Nephron progenitor cell (in vitro differentiated cells): ENCODE measurements at places on chromosomes 13 and 19.
A peak's percentile ranks its signal among the peaks of the same experiment; 100 is the strongest.

GRCh38 chr13:110770678-110771077 lies 57.2 kb downstream of the ING1 start:
- H3K27ac ChIP-seq = no peak overlapping the region
- peaks cover 25% of the 10 kb centered on the region for H3K27me3 ChIP-seq
- H3K4me3 ChIP-seq = no peak overlapping the region

GRCh38 chr19:34402074-34402600 lies 2.1 kb upstream of the PDCD2L start:
- H3K36me3 ChIP-seq = peaks cover 40% of the 10 kb centered on the region
- H3K4me1 ChIP-seq = peaks cover under 1% of the 10 kb centered on the region
- H3K27me3 ChIP-seq = no peaks in the 10 kb centered on the region
- DNase-seq = no peak

- no peak overlapping the region for H3K4me3 ChIP-seq
- H3K4me1 ChIP-seq = peaks cover 46% of the 10 kb centered on the region
- H3K27me3 ChIP-seq = peaks cover 3% of the 10 kb centered on the region
- no peak for DNase-seq
Observed at GRCh38 chr13:22495819-22496218, 685.0 kb upstream of the SGCG start.

- H3K27ac ChIP-seq = no peak overlapping the region
- H3K4me3 ChIP-seq = no peak overlapping the region
- peaks cover 19% of the 10 kb centered on the region for H3K4me1 ChIP-seq
- DNase-seq = no peak
- H3K27me3 ChIP-seq = peaks cover 9% of the 10 kb centered on the region
Observed at GRCh38 chr19:7067716-7068115, 1.8 kb upstream of the ZNF557 start.

- no peak for DNase-seq
- H3K27ac ChIP-seq = no peak overlapping the region
- peaks cover 4% of the 10 kb centered on the region for H3K27me3 ChIP-seq
- no peaks in the 10 kb centered on the region for H3K4me1 ChIP-seq
Observed at GRCh38 chr13:46296921-46297320, 85.2 kb downstream of the LRRC63 start.

GRCh38 chr19:2087621-2088100 lies 8.5 kb downstream of the MOB3A start:
- peaks cover 47% of the 10 kb centered on the region for H3K4me1 ChIP-seq
- no peak overlapping the region for H3K4me3 ChIP-seq
- H3K36me3 ChIP-seq = peaks cover 5% of the 10 kb centered on the region
- DNase-seq = no peak

GRCh38 chr19:43768273-43769050 lies 12.3 kb downstream of the KCNN4 start:
- H3K4me1 ChIP-seq = peaks cover 31% of the 10 kb centered on the region
- no peak overlapping the region for H3K4me3 ChIP-seq
- no peak for DNase-seq
- H3K36me3 ChIP-seq = no peaks in the 10 kb centered on the region

DNA sequence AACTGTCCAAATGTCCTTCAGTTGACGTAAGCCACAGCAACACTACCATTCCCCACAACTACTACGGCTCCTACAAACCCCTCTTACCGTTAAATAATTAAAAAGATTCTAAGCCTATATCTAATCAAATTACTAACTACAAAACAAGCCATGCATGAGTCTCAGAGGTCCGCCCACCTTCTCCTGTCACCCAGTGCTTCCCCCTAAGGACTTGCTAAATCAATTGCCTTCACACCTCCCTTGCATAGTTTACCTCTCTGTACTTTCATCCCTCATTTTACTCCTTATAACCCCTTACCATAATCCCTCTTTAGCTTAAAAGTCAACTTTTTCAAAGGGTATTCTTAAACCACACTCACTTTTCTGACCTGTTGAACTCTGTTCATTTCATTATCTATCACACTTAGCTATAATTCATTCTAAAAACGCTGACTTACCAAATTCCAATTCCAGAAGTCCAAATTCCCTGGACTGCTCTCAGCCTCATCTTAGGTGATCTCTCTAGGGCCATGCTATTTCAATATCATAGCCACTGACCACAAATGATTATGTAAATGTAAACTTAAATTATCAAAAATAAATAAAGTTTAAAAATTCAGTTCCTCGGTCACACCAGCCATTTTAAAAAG lies 187.8 kb downstream of the DIAPH3 start:
- peaks cover 5% of the 10 kb centered on the region for H3K4me1 ChIP-seq
- H3K27me3 ChIP-seq = no peaks in the 10 kb centered on the region
- H3K4me3 ChIP-seq = no peak overlapping the region
- H3K27ac ChIP-seq = no peak overlapping the region
- no peak for DNase-seq

DNA sequence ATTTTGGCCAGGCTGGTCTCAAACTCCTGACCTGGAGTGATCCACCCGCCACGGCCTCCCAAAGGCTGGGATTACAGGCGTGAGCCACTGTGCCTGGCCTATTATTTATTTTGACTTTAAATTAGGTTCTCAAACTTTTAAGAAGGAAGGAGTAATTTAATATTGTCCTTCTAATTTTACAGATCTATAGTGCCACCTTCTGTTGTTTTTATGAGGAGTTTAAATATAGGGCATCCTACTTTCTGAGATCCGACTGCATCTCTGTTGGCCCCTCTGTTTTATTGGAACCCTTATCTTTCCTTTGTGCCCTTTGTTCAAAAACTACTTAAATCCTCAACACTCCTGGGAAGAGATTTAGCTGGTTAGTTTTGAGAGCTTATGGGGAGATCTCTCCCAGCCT lies 25.4 kb upstream of the ZMYM5 start:
- peaks cover 6% of the 10 kb centered on the region for H3K4me1 ChIP-seq
- no peak overlapping the region for H3K27ac ChIP-seq
- no peak for DNase-seq

GRCh38 chr19:47272448-47273312 lies 2.0 kb upstream of the INAFM1 start:
- peaks cover 22% of the 10 kb centered on the region for H3K27me3 ChIP-seq
- peak overlapping the region; percentile 89 for H3K4me3 ChIP-seq
- H3K27ac ChIP-seq = peak overlapping the region; percentile 58
- peaks cover 40% of the 10 kb centered on the region for H3K4me1 ChIP-seq
- DNase-seq = no peak
- peaks cover 31% of the 10 kb centered on the region for H3K36me3 ChIP-seq

GRCh38 chr13:51125495-51126226 lies 14.6 kb upstream of the C13orf42 start:
- no peak overlapping the region for H3K4me3 ChIP-seq
- peaks cover 17% of the 10 kb centered on the region for H3K4me1 ChIP-seq
- no peak overlapping the region for H3K27ac ChIP-seq
- H3K36me3 ChIP-seq = no peaks in the 10 kb centered on the region
- peak; percentile 60 for DNase-seq
- H3K27me3 ChIP-seq = no peaks in the 10 kb centered on the region

GRCh38 chr13:45048890-45049407 lies 59.6 kb downstream of the GPALPP1 start:
- no peaks in the 10 kb centered on the region for H3K36me3 ChIP-seq
- DNase-seq = no peak
- no peak overlapping the region for H3K27ac ChIP-seq
- peaks cover 16% of the 10 kb centered on the region for H3K27me3 ChIP-seq
- no peak overlapping the region for H3K4me3 ChIP-seq
- peaks cover 23% of the 10 kb centered on the region for H3K4me1 ChIP-seq

DNA sequence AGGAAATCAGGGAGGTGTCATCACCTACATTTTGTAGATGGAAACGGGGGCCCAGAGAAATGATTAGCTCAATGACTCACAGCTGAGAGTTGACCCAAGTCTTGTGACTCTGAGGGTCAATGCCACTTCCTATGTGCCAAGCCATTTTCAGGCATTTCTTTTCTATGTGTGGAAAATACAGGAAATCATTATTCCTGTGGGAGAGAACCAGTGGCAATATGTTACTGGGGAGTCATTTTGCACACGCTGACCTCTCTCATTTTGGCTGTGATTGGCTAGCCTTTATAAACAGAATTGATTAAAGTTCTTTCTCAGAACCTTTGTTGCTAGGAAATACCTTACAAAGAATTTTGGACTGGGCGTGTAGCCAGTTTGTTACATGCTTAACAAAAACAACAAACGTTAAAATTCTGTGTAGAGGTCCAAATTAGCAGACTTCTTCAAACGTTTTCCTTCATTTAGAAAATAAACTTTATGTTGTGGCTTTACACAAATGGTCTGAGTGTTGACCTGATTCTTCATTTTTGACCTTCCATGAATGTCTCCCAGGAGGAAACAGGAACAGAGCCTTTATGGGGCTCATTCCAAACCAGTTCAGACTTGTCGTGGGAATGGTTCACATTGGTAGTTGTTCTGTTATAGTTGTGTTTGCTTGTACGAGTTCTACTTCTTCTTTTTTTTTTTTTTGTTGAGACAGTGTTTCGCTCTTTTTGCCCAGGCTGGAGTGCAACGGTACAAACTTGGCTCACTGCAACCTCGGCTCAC lies 11.4 kb downstream of the PCCA start:
- peaks cover 12% of the 10 kb centered on the region for H3K4me1 ChIP-seq
- H3K36me3 ChIP-seq = peaks cover 59% of the 10 kb centered on the region
- no peak overlapping the region for H3K4me3 ChIP-seq

DNA sequence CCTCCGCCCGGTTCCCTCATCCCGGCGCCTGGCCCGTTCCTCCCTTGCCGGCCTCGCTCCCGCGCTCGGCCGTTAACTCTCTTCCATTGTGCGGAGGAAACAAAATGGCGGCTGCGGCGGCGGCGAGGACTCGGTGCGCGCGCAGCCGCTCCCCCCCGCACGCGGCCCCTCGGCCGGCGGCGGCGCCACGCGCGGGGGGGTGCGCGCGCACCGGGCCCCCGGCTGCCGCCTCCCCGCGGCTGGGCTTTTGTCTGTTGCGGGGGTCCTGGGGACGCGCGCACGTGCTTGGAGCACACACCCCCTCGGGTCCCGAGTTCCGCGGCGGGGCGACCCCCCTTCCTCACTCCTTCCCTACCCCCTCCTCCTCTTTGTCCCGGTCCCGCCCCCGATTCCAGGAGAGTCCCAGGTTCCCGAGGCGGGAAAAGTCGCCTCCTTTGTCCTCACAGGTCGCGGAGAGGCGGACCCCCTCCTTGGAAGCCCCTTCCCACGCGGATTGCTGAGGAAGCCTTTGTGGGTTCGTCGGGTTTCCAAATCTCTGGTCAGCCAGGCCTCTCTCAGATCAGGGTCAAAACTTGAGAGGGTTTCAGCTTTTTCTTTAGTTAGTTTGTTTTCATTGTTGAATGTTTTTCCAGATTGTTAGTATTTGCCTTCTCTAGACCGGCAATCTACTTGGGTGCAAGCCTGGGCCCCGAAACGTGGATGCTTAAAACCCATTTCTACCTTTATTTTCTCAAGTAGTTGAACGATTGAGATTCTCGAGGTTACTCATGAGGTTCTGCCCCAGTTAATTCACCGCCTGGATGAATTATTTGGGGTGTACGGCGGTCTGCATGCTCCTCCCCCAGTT lies 687 bp downstream of the ILF3 start:
- H3K4me1 ChIP-seq = peaks cover 37% of the 10 kb centered on the region
- H3K36me3 ChIP-seq = peaks cover 35% of the 10 kb centered on the region
- H3K27ac ChIP-seq = peak overlapping the region; percentile 99
- peak; percentile 78 for DNase-seq

- no peak overlapping the region for H3K4me3 ChIP-seq
- no peaks in the 10 kb centered on the region for H3K36me3 ChIP-seq
- DNase-seq = no peak
- peaks cover 14% of the 10 kb centered on the region for H3K27me3 ChIP-seq
Observed at GRCh38 chr13:30968846-30969245, 36.4 kb downstream of the TEX26 start.

DNA sequence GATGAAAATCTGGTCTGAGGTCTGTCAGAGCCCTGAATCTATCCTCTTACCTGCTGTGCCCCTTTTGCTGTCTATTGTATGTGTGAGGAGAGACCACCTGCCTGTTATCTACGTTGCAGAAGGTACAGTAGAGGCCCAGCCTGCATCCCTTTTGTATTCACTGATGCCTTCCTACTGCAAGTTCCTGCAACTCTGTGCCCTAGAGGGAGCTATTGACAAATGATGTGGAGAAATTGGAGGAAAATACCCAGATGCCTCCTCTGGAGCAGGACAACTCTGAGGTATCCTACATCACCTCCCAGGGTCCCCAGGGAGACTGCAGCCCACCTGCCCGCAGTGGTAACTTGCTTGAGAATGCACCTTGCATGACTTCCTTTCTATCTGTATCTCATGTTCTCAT lies 33.7 kb downstream of the SIAH3 start:
- DNase-seq = no peak
- peaks cover 10% of the 10 kb centered on the region for H3K27me3 ChIP-seq
- no peak overlapping the region for H3K4me3 ChIP-seq
- H3K36me3 ChIP-seq = no peaks in the 10 kb centered on the region
- H3K4me1 ChIP-seq = peaks cover 23% of the 10 kb centered on the region

GRCh38 chr13:63044589-63045313 lies 1629.1 kb upstream of the PCDH20 start:
- no peak overlapping the region for H3K27ac ChIP-seq
- no peak for DNase-seq
- no peaks in the 10 kb centered on the region for H3K27me3 ChIP-seq
- no peaks in the 10 kb centered on the region for H3K36me3 ChIP-seq
- H3K4me3 ChIP-seq = no peak overlapping the region
- H3K4me1 ChIP-seq = no peaks in the 10 kb centered on the region

GRCh38 chr19:34642241-34642640 lies 34.7 kb downstream of the SCGB2B2 start:
- no peak overlapping the region for H3K27ac ChIP-seq
- no peaks in the 10 kb centered on the region for H3K36me3 ChIP-seq
- no peak for DNase-seq
- peaks cover 21% of the 10 kb centered on the region for H3K27me3 ChIP-seq
- H3K4me3 ChIP-seq = no peak overlapping the region

DNA sequence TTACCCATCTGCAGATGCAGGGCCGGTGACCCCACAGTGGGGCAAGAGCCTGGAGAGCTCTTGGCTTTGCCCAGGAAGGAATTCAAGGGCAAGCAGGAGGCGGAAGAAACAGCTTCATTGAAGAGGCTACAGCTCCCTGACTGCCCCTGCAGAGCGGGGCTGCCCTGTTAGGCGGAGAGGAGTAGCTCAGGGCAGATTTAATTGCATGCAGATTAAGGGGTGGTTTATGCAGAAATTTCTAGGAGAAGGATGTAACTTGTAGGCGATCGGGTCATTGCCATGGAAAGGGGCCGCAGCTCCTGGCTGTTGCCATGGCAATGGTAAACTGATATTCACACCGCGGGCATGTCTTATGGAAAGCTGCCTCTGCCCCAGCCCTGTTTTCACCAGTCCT lies 94.1 kb downstream of the ATP11A start:
- no peaks in the 10 kb centered on the region for H3K27me3 ChIP-seq
- peaks cover 48% of the 10 kb centered on the region for H3K4me1 ChIP-seq
- peaks cover 39% of the 10 kb centered on the region for H3K36me3 ChIP-seq
- H3K4me3 ChIP-seq = peak overlapping the region; percentile 26

GRCh38 chr13:39600766-39601165 lies 2.2 kb downstream of the LHFPL6 start:
- H3K4me1 ChIP-seq = peaks cover 54% of the 10 kb centered on the region
- H3K27me3 ChIP-seq = peaks cover 3% of the 10 kb centered on the region
- no peak overlapping the region for H3K27ac ChIP-seq

DNA sequence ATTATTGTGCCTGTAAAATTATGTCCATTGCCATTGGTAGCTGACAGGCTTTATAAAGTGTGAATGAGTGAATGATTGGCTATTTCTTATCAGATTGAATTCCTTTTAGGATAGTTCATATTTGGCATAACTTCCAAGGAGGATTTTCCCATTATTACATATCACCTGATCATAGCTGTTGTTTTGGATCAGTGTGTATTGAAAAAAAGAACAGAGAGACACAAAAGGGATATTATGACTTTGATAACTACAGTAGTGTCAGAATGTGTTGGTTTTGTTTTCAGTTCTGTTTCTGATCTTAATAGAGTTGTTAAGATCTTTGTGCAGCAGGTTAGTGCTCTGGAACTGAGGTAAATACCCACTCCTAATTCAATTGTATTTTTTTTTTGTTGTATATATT lies 103.8 kb downstream of the LRCH1 start:
- H3K4me3 ChIP-seq = no peak overlapping the region
- no peaks in the 10 kb centered on the region for H3K27me3 ChIP-seq
- H3K36me3 ChIP-seq = peaks cover 34% of the 10 kb centered on the region
